ENCODE measurements at places on chromosomes 12 and 14. TPM values are rescaled to one million over a fixed set of nuclear protein-coding genes. Genes with fewer than 3 reads are reported as not detected.

DNA sequence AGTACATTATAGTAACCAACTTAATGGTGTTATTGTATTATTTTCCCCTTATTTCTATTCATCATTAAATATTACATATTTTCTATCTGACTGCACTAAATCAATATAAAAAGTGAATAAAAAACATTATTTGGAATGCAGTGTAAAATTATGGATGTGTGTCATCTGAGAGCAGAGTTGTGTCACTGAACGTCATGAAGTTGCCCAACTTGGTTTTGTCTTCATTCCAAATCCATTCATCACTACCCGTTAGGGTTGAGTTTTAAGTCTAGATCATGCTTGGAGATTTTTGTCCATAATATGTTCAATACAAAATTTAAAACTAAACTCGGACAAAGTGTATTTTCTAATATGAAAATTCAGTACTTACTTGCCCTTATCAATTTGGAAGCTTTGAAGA is 16.1 kb downstream of the KLRF1 start:
- no peak for DNase-seq

Gene ACOT6
- not detected for total RNA-seq

DNA sequence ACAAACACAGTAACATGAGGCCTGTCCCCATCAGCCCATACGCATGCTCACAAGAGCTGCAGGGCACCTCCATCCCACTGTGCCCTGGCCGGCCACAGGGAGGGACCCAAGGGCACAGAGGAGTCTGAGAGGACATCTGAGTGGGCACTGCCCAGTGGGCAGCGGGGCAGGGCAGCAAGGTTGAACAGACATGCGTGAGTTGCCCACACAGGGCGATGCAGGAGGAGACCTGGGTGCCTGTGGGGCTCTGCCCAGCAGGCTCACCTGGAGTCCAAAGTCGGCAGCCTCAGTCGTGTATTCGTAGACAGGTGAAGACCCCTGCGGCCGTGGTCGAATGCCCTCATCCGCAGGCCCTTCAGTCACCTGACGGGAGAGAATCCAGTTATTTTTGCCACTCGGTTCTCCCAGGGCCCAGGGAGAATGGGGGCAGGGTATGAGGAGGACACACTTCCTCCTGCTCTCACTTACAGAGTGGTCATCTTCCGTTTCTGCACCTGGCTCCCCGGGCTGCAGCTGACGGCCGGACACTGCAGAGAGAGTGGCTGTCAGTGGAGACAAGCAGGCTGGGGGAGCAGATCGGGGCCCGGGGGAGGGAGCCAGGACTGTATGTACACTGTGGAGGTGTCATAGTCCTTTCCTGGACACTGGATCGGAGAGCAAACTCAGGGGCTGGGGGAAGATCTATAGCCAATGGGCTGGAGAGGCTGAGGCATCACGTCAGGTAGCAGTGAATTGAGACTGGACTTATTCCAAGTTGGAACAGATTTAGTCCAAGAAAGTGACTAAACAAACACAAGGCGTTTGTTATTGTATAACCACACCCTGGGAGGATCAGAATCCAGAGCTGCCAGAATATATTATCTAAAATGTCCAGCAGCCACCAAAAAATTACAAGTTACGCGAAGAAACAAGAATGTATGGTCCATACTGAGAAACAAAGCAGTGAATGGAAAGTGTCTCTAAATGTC is 20.7 kb downstream of the AHNAK2 start:
- no peak for DNase-seq

- no peak for DNase-seq
These were observed 14.5 kb upstream of the PHC1 start for GRCh38 chr12:8899830-8900229.

Gene RILPL1
- total RNA-seq = 3.4 TPM

DNA sequence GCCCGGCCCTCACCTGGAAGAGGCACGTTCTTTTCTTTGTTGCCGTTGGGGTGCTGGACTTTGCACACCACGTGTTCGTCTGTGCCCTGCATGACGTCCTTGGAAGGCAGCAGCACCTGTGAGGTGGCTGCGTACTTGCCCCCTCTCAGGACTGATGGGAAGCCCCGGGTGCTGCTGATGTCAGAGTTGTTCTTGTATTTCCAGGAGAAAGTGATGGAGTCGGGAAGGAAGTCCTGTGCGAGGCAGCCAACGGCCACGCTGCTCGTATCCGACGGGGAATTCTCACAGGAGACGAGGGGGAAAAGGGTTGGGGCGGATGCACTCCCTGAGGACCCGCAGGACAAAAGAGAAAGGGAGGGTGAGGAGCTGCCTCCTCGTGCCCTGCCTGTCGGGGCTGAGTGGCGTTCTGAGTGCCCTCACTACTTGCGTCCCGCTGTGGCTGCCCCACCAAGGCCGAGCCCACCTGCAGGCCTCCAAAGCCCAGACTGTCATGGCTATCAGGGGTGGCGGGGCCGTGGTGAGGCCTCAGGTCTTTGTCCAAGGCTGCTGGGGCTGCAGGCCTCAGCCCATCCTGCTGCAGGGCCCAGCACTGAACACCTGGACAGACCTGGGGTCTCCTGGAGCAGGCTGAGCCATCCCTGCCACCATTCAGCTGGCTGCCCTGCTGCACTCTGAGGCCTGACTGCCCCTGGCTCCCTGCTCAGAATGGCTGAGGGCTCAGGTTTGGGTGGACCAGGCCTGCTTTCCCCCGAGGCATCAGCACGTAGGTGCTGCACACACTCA is 329.7 kb downstream of the TMEM121 start:
- DNase-seq = no peak
